ENCODE measurements at places on chromosomes 5 and 9. TPM values are rescaled to one million over a fixed set of nuclear protein-coding genes. Genes with fewer than 3 reads are reported as not detected.

Gene MACIR
- 19.3 TPM for total RNA-seq

- H3K27ac ChIP-seq = no peak overlapping the region
- no peaks in the 10 kb centered on the region for H3K27me3 ChIP-seq
- H3K4me3 ChIP-seq = no peak overlapping the region
- H3K4me1 ChIP-seq = peaks cover 9% of the 10 kb centered on the region
Measured at GRCh38 chr9:137744632-137745183, 125.9 kb downstream of the EHMT1 start.

Gene KCNV2
- total RNA-seq = not detected

- H3K4me3 ChIP-seq = no peak overlapping the region
- H3K4me1 ChIP-seq = peaks cover 5% of the 10 kb centered on the region
Measured at GRCh38 chr5:102853680-102854079, 98.6 kb downstream of the PAM start.

- H3K36me3 ChIP-seq = peaks cover 23% of the 10 kb centered on the region
- no peak overlapping the region for H3K27ac ChIP-seq
- no peak for DNase-seq
- no peaks in the 10 kb centered on the region for H3K27me3 ChIP-seq
Measured at GRCh38 chr9:99966716-99967115, 60.3 kb downstream of the STX17 start.

- peak overlapping the region; percentile 29 for H3K27ac ChIP-seq
- peaks cover 5% of the 10 kb centered on the region for H3K4me1 ChIP-seq
- DNase-seq = no peak
- no peaks in the 10 kb centered on the region for H3K27me3 ChIP-seq
- H3K4me3 ChIP-seq = no peak overlapping the region
Measured at GRCh38 chr5:172044631-172045314, 38.3 kb upstream of the FBXW11 start.

Gene SIT1
- total RNA-seq = not detected

DNA sequence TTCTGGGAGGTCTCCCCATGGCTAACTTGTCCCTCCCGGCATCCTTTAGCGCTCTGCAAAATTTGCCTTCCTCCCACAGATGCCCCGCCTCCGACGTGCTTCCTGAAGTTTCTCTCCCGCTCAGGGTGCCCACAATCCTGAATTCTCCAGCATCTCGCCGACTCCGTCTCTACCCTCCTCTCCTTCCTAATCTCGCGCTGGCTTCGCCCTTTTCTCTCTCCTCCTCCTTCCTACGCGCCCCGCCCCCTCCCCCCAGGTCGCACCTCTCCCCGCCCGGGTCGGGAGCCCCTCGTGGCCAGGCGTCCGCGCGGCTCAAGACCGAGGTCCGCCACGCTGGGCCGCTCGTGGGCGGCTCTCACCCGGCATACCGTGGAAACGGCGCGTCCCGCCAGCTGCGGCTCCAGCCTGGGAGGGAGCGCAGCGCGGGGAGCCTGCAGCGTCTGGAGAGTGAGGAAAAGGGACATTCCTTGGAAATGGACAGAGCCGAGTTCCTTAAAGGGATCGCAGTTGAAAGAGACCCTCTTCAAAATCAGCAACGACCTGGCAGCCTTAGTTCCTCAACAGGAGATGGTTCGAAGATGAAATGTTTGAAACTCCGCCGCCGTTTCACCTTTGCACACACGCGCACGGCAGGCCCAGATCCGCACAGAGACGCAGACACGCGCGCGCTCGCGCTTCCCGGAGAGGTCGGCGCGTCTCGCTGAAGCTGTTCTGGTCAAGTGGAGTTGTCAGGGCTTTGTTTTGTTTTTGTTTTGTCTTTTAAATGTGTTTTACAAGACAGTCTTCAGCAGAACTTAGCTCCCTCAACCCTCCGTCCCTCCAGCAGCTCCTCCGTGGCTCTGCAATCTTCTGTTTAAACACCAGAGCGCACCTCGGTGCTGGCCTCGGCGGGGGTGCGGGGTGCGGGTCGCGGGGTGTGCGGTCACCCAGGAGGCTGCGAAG is 5.0 kb upstream of the IRX2 start:
- H3K27me3 ChIP-seq = peaks cover 55% of the 10 kb centered on the region
- peak overlapping the region; percentile 61 for H3K27ac ChIP-seq
- H3K36me3 ChIP-seq = peaks cover 3% of the 10 kb centered on the region
- peak overlapping the region; percentile 90 for H3K4me3 ChIP-seq
- H3K4me1 ChIP-seq = peaks cover 31% of the 10 kb centered on the region

Gene IFNK
- total RNA-seq = not detected

GRCh38 chr5:176578391-176578808 is 29.3 kb downstream of the CDHR2 start:
- H3K36me3 ChIP-seq = no peaks in the 10 kb centered on the region
- no peaks in the 10 kb centered on the region for H3K4me1 ChIP-seq
- DNase-seq = no peak
- H3K27ac ChIP-seq = no peak overlapping the region
- no peaks in the 10 kb centered on the region for H3K27me3 ChIP-seq
- H3K4me3 ChIP-seq = no peak overlapping the region

Gene BNIP1
- total RNA-seq = 9.0 TPM

GRCh38 chr5:65072850-65073249 is 304.1 kb downstream of the CWC27 start:
- H3K4me3 ChIP-seq = no peak overlapping the region
- no peaks in the 10 kb centered on the region for H3K36me3 ChIP-seq
- no peaks in the 10 kb centered on the region for H3K27me3 ChIP-seq
- no peak for DNase-seq
- peaks cover 20% of the 10 kb centered on the region for H3K4me1 ChIP-seq

- no peaks in the 10 kb centered on the region for H3K4me1 ChIP-seq
- no peaks in the 10 kb centered on the region for H3K36me3 ChIP-seq
- no peaks in the 10 kb centered on the region for H3K27me3 ChIP-seq
- no peak for DNase-seq
- H3K27ac ChIP-seq = no peak overlapping the region
Measured at GRCh38 chr5:115033861-115034260, 135.8 kb downstream of the TRIM36 start.

Gene RNF180
- 4.0 TPM for total RNA-seq

GRCh38 chr9:77783518-77783917 is 135.4 kb upstream of the GNA14 start:
- H3K27me3 ChIP-seq = no peaks in the 10 kb centered on the region
- H3K27ac ChIP-seq = no peak overlapping the region
- DNase-seq = no peak
- no peak overlapping the region for H3K4me3 ChIP-seq
- H3K4me1 ChIP-seq = no peaks in the 10 kb centered on the region

DNA sequence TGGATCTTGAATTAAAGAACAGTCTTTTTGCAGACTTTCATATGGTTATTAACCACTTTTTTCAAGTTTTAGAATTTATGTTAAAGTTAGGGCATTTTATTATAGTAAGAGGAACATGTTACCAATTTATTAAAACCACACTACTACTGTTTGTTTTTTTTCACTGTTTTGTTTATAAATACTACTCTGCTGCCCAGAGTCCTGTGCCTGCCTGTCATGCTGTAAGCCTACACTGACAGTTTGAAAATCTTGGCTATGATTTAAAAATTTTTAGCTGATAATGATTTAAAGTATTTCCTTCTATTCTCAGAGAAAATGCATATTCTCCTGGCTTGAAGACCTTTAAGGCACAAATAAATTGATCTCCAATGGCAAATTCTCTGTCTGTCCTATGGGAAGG is 128.7 kb downstream of the RPS23 start:
- no peak overlapping the region for H3K27ac ChIP-seq
- peaks cover 8% of the 10 kb centered on the region for H3K4me1 ChIP-seq
- H3K36me3 ChIP-seq = no peaks in the 10 kb centered on the region
- no peaks in the 10 kb centered on the region for H3K27me3 ChIP-seq
- no peak overlapping the region for H3K4me3 ChIP-seq
- no peak for DNase-seq

Gene CCDC152
- total RNA-seq = not detected

Gene GGTA1
- not detected for total RNA-seq

- DNase-seq = no peak
- no peaks in the 10 kb centered on the region for H3K4me1 ChIP-seq
- no peaks in the 10 kb centered on the region for H3K36me3 ChIP-seq
- no peak overlapping the region for H3K4me3 ChIP-seq
- H3K27ac ChIP-seq = no peak overlapping the region
- no peaks in the 10 kb centered on the region for H3K27me3 ChIP-seq
Measured at GRCh38 chr9:103407260-103407659, 412.1 kb downstream of the CYLC2 start.

Gene STK32A
- 2.0 TPM for total RNA-seq

- no peaks in the 10 kb centered on the region for H3K4me1 ChIP-seq
- no peak overlapping the region for H3K27ac ChIP-seq
- H3K4me3 ChIP-seq = no peak overlapping the region
- peaks cover 14% of the 10 kb centered on the region for H3K27me3 ChIP-seq
- H3K36me3 ChIP-seq = no peaks in the 10 kb centered on the region
Measured at GRCh38 chr9:75604661-75605060, 285.8 kb upstream of the PCSK5 start.

DNA sequence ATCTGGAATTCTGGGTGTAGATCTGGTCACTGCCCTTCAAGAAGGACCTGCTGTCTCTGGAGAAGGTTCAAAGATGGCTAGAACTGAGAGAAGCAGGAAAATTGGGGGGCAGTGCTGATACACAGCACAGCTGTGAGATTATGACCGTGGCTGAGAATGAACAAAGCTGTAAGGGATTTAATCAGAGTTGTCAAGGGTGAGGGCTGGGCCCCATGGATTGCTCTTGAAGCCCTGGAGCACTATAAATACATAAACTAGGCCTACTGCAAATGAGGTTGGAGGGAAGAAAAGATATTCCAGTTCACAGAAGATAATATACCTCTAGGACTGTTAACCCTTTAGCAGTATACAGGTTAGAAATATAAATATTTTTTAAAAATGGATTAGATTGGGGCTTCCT is 86.3 kb upstream of the KLF9 start:
- no peak overlapping the region for H3K4me3 ChIP-seq
- DNase-seq = no peak
- H3K36me3 ChIP-seq = no peaks in the 10 kb centered on the region
- no peaks in the 10 kb centered on the region for H3K4me1 ChIP-seq
- H3K27me3 ChIP-seq = no peaks in the 10 kb centered on the region

DNA sequence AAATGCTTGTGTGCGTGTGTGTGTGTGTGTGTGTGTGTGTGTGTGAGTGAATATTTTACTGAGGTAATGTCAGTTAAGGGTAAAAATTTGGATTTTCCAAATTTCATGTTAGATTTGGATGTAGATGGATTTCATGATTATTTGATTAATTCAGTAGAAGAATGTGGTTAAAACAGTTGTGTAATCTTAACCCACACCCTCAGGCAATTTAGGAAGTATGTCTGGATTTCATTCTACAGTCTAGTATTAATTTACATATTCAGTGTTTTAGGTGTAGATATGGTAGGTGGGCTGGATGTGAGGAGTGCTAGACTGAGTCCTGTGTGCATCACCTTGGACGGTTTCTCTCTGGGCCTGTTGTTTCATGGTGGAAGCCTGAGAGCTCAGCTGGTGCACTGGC is 99.1 kb upstream of the CKMT2 start:
- no peak overlapping the region for H3K4me3 ChIP-seq
- no peak for DNase-seq
- H3K4me1 ChIP-seq = no peaks in the 10 kb centered on the region

DNA sequence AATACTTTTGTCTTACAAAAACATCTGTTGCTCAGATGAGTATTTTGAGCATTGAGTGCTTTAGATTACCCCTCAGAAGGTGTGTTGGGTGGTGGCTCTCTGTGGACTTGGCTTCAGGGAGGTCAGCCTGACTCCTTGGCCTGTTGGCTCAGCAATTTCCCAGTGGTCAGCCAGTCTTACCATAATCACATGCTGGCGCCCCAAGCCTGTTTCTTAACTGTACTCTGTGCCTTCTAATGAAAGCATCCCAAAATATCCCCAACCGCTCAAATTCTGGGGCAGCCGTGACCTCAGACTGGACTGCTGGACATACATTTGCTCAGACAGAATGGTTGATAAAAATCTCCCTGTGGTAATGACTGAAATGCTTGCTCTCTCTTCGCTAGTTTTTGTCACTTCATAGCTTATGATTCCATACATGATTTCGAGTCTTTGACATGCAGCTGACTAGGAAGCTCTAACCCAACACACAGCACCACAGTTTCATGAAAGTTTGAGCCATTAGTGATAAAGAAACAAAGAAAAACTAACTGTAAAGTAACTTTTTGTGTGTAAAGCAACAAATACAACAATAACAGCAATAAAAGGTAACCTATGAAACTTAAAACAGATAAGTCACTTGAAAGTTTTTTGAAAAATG is 562.2 kb upstream of the MEF2C start:
- no peaks in the 10 kb centered on the region for H3K4me1 ChIP-seq
- no peaks in the 10 kb centered on the region for H3K36me3 ChIP-seq
- no peak overlapping the region for H3K4me3 ChIP-seq
- no peaks in the 10 kb centered on the region for H3K27me3 ChIP-seq
- H3K27ac ChIP-seq = no peak overlapping the region

GRCh38 chr5:146548781-146549449 is 32.9 kb upstream of the GPR151 start:
- DNase-seq = no peak
- no peak overlapping the region for H3K27ac ChIP-seq
- no peak overlapping the region for H3K4me3 ChIP-seq
- no peaks in the 10 kb centered on the region for H3K36me3 ChIP-seq

Gene PCDHGB2
- 0.94 TPM for total RNA-seq

DNA sequence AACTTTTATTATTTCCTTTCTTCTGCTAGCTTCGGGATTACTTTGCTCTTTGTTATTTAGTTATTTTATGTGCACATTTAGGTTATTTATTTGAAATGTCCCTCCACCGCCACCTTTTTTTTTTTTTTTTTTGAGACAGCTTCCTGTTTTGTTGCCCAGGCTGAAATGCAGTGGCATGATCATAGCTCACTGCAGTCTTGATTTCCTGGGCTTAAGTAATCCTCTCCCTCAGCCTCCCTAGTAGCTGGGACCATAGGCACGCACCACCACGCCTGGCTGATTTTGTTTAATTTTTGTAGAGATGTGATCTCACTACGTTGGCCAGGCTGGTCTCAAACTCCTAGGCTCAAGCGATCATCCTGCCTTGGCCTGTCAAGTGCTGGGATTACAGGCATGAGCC is 38.5 kb downstream of the RIC1 start:
- no peak overlapping the region for H3K4me3 ChIP-seq
- peaks cover 6% of the 10 kb centered on the region for H3K4me1 ChIP-seq
- no peak for DNase-seq
- H3K27ac ChIP-seq = no peak overlapping the region
- H3K27me3 ChIP-seq = no peaks in the 10 kb centered on the region

Gene ADRA1B
- 9.9 TPM for total RNA-seq

GRCh38 chr5:150579462-150580400 is 60.7 kb upstream of the SYNPO start:
- no peak overlapping the region for H3K4me3 ChIP-seq
- no peaks in the 10 kb centered on the region for H3K36me3 ChIP-seq
- DNase-seq = no peak
- H3K27me3 ChIP-seq = peaks cover 7% of the 10 kb centered on the region
- H3K4me1 ChIP-seq = peaks cover 36% of the 10 kb centered on the region

Gene TAF1L
- not detected for total RNA-seq

- H3K36me3 ChIP-seq = no peaks in the 10 kb centered on the region
- peaks cover 4% of the 10 kb centered on the region for H3K4me1 ChIP-seq
- peaks cover 15% of the 10 kb centered on the region for H3K27me3 ChIP-seq
- no peak overlapping the region for H3K4me3 ChIP-seq
- no peak overlapping the region for H3K27ac ChIP-seq
Measured at GRCh38 chr5:171342362-171343111, 33.5 kb downstream of the TLX3 start.

DNA sequence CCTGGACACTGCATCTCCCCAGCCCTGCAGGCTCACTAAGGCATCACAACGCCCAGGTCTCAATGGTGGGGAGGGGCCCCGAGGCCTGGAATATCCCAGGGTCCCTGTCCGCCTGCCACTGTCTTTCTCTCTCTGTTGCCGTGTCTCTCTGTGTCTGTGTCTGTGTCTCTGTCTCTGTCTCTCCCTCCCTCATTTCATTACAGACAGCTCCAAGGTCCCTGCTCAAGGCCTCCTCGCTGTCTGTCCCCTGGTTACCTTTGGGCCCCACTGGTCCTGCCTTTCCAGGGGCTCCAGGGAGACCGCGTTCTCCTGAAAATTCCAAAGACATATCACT is 3.2 kb downstream of the FCN1 start:
- no peak overlapping the region for H3K4me3 ChIP-seq
- H3K27me3 ChIP-seq = peaks cover 8% of the 10 kb centered on the region
- H3K27ac ChIP-seq = no peak overlapping the region
- DNase-seq = peak; percentile 50
- no peaks in the 10 kb centered on the region for H3K36me3 ChIP-seq
